ENCODE measurements at places on chromosomes 2 and 18.

GRCh38 chr2:236720974-236721540 lies 151.4 kb downstream of the ACKR3 start:
- DNase-seq, result no peak

DNA sequence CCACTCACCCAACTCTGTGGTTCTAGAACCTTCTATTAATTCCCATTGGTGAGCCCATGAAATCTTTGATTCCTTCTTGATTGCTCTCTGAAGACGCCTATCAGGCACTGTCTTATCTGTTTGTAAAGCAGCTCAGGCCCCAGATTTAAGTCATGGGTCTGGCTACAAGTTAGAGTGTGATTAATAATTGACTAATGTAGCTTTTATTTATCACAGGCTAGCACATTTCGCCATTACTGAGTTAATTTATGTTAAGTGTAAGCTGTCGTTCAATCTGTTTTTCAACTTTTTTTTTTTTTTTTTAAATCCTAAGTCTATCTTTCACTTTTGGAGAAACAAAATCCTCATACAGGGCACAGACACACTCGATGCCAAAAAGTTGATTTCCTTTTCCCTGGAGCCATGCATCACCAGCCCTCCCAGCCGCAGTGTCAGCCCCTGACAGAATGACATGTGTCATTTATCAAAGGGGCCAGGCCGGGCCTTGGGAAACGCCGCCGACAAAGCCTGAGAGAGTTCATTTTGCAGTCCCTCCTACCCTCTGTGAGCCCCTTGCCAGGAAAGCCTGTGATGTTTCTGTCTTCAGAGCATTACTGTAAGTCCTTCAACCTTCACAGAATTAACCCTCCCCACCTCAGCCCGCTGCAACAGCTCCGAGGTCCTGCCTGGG lies 15.8 kb downstream of the TSHZ1 start:
- DNase-seq, result no peak

GRCh38 chr18:31710826-31711225 lies 26.4 kb upstream of the B4GALT6 start:
- DNase-seq, result no peak

DNA sequence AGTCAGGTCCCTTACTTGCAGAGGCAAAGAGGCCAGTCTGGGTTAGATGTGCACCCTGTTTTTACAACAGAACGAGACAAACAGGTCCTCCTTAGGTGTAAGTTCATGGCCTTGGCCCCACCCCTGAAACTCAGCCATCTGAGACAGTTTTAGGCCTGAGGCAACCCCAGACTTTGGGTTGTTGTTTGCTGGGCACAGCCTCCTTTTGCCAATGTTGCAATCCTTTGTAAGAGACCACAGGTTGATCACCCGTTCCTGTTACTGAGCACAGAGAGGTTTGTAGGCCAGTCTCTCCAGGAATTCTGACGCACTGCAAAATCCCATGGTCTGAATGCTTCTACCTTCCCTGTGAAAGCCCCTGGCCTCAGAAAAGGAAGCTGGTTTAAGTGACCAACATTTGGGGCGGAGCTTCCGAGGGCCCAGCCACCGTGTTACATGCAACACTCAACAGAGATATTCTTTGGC lies 15.5 kb upstream of the IL1RN start:
- no peak for DNase-seq

DNA sequence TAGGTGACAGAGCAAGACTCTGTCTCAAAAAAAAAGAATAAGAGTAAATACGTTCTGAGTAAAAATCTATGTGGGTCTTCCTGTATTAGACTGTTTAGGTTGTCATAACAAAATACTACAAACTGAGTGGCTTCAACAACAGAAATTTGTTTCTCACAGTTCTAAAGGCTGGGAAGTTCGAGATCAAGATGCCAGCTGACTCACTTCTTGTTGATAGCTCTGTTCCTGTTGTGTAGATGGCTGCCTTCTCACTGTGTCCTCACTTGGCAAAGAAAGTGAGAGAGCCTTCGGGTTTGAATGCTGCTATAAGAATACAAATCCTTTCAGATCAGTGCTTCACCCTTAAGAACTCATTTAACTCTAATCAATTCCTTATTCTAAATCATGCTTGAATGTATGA lies 430.0 kb upstream of the VWC2L start:
- no peak for DNase-seq

- no peak for DNase-seq
Measured at GRCh38 chr18:23933407-23933806, 81.1 kb upstream of the TTC39C start.

- no peak for DNase-seq
Measured at GRCh38 chr2:109531221-109531620, 82.5 kb downstream of the SEPTIN10 start.

DNA sequence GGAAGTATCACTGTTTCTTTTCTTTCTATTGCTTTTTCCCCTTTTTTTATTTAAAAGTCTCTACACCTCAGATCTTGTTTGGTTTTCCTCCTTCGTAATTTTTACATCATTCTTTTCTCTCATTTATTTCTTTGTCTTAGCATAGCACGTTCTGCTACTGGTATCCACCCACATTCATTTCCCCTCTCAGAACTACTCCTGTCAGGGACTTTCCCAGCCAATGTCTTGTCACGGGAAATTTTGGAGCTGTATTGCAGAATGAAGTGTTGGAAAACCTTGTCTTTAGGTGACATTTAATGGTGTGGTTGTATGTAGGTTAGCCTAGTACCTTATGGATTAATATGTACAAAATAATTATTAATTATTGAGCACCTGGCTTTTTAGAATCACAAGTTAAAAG lies 34.0 kb downstream of the TTLL4 start:
- DNase-seq, result no peak

GRCh38 chr18:8507915-8508705 lies 101.1 kb upstream of the RAB12 start:
- no peak for DNase-seq

- no peak for DNase-seq
Measured at GRCh38 chr18:4293337-4293736, 161.8 kb downstream of the DLGAP1 start.

GRCh38 chr18:48592540-48593171 lies 53.8 kb downstream of the CTIF start:
- no peak for DNase-seq

GRCh38 chr18:58005011-58005410 lies 39.0 kb upstream of the NEDD4L start:
- DNase-seq, result no peak

- no peak for DNase-seq
Measured at GRCh38 chr2:39780825-39781600, 2.0 kb upstream of the THUMPD2 start.

- DNase-seq, result no peak
Measured at GRCh38 chr2:172884336-172884735, 148.7 kb downstream of the RAPGEF4 start.

- no peak for DNase-seq
Measured at GRCh38 chr2:205475416-205475768, 206.9 kb upstream of the NRP2 start.

GRCh38 chr2:224976629-224977525 lies 65.4 kb downstream of the DOCK10 start:
- DNase-seq, result no peak

GRCh38 chr2:72794572-72794971 lies 31.3 kb downstream of the EXOC6B start:
- DNase-seq, result no peak

DNA sequence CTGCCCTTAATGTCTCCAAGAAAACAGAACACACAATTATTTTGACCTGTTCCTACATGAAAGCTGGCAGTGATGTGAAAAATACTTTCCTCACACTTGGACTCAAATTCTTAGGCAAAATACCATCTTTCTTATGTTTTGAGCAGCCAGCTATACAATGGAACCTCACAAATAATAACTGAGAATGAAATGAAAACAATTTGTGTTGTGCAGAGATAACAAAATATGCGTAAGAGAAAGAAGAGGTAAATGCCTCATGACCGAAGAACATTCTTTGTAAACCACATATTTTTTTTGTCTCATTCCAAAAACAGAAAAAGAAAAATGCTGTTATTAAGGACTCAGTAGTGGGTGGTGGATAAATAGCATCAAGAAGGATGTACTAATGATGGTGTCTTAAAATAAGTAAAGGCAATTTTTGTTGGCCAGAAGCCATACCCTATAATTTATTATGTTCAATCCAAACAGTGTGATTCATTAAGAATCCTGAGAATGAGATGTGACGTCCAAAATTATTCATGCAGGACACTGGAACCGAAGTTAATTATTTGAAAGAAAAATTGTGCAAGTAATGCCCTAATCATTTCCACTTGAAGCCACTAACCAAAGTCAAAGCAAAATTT lies 193.0 kb upstream of the NETO1 start:
- no peak for DNase-seq

DNA sequence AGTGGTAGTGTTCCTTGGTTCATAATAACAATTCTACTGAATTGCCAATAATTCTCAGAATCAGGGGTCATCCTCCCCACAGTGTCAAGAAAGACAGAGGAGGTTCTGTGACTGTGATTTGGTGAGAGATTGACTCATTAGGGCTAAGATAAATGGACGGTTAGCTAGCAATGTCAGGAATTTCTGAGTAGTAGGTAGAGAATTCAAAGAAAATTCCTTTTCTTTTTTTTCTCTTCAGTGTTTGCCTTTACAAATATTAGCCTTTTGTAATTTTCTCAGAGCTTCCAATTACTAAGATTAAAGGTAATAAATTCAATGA lies 16.8 kb upstream of the CRIM1 start:
- no peak for DNase-seq

GRCh38 chr2:25419678-25420242 lies 78.0 kb upstream of the DNMT3A start:
- no peak for DNase-seq

GRCh38 chr2:63537306-63537705 lies 51.0 kb downstream of the WDPCP start:
- DNase-seq, result no peak

- DNase-seq, result no peak
Measured at GRCh38 chr2:145038041-145038525, 518.2 kb upstream of the ZEB2 start.

DNA sequence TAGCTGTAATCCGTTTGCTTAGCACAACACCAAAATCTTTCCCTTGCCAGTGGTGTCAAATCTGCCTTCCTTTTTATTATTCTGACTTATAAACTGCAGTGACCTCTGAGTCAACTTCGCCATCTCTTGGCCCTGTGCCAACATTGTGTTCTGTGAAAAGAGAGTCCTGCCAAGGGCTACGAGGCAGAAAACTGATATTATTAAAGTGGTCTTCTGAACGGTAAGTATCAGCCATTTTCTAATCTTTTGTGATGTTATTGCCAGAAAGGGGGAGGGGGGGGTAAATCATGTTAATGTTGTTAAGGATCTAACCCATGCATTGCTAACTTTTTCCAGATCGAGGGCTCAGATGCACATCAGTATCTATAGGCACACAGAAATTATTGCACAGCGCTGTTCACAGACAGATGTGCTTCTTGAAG lies 121.5 kb upstream of the LTBP1 start:
- DNase-seq, result no peak

- DNase-seq, result no peak
Measured at GRCh38 chr2:23145460-23145859, 239.5 kb upstream of the KLHL29 start.

DNA sequence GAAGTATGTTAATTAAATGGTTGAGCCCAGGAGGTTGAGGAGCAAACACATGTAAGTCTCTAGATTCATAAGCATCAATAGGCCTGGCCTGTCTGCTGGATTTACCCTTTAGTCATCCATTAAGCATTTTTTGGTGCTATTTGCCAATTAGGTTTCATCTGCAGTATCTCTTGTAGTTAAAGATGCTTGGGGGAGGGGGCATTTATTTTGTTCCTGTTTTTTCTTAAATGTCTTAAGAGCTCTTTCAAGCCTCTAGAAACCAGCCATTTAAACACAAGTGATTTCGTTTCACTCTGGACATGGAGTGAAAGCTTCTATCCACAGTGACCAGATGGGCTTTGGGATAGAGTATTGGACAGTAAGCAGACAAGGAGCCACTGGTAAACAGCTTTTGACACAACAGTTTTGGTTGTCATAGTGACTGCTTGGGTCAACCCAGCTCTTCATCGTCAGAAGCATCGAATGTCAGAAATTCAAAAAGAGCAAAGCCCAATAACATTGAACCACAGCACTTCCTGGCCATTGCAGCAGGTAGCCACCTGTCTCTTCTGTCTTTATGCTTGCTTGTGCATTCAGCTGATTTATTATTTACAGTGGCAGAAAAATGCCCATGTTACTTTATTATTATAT lies 4.9 kb downstream of the QPCT start:
- DNase-seq, result no peak

GRCh38 chr2:54455563-54456361 lies at the start of gene SPTBN1:
SPTBN1 (plus strand) TSS chr2:54456327; CDS start chr2:54526419, 70,092 bp downstream.
- no peak for DNase-seq

GRCh38 chr2:62596061-62596921 lies 90.3 kb upstream of the TMEM17 start:
- DNase-seq, result no peak

- no peak for DNase-seq
Measured at GRCh38 chr18:25058521-25058920, 293.4 kb downstream of the ZNF521 start.

DNA sequence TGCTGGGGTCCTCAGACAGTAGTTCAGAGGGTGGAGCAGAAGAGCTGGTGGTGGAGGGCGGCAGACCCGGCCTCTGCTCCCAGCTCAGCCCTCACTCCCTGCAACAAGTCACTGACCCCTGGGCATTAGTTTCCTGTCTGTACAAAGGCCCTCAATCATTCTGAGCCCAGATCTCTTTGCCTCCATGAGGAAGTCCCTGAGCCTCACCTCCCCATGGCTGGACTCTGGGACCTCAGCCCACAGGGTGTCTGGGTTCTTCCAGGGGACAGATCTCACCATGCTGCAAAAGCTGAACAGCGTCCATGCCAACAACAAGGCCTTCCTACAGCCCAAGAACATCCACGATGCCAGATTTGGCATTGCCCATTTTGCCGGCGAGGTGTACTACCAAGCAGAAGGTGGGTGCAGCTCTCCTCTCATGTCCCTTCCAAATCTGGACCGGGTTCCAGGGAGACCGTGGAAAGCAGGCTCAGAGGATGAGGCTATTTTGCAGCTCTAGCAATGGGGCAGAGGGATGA lies 49.1 kb downstream of the MYO7B start:
- no peak for DNase-seq

DNA sequence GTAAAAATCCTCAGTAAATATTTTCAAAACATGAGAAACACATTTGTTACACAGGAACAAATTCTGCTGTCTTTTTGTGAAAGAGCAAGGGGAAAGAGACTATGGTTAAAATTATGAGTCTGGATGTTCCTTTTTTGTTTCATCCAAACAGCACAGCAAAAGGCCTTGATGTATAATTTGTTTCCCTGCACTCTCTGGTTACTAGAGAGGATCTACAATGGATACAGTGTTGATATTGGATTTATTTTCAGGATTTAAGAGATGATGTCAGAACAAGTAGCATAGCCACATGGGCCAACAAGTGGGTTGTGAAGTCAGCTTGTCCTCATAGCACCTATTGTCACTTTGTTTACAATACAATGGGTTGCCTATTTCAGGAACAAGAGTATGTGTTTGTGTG lies 11.3 kb upstream of the ERBB4 start:
- DNase-seq, result no peak

Measured in stimulated activated CD4-positive, alpha-beta T cell treated with anti-CD3 and anti-CD28 coated beads, Interleukin-4, amount 100 ng/mL, for 4 hours (primary cell).